ENCODE measurements at places on chromosomes 7 and 10.

DNA sequence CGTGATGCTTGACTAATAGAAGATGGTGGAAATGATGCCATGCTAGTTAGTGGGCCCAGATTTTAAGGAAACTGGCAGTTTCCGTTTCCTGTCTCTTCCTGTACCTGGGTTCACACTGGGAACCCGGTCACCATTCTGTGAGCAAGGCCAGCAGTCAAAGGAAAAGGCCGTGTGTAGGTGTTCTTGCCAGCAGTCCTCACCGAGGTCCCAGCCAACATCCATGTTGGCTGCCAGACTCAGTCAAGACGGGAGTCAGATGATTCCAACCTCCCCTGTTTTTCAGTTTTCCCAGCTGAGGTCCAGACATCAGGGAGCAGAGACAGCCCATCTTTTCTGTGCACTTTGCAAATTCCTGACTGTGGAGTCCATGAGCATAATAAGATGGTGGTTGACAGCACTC, 15.2 kb upstream of the PILRB start:
- no peak for DNase-seq

- no peak for DNase-seq
Observed at GRCh38 chr7:82507976-82508677, 64.5 kb upstream of the CACNA2D1 start.

DNA sequence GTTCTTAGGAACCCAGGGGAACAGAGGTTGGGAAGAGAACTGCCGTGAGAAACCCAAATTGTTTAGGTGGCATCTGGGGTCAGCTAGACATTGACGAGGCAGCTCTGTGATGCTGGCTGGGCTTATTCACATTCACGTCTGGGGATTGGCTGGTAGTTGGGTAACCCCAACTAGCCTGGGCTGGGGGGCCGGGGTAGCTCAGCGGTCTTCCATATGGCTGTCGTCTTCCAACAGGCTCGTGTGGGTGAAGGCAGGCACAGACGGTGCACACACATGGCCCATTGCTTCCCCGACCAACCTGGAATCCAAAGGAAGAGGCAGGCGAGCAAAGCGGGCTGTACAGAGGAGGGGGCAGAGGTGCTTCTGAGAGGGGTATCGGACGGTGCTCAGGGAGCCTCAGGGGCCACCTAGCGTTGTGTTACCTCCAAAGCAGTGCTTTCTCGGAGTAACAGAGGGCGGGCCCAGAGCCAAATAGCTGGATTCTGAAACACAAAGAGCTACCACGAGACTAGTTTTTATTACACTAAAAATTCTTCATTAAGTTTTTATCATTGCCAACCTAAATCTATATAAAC, 34.5 kb downstream of the MKI67 start:
- no peak for DNase-seq

- no peak for DNase-seq
Observed at GRCh38 chr10:88980800-88981199, 9.8 kb upstream of the FAS start.

DNA sequence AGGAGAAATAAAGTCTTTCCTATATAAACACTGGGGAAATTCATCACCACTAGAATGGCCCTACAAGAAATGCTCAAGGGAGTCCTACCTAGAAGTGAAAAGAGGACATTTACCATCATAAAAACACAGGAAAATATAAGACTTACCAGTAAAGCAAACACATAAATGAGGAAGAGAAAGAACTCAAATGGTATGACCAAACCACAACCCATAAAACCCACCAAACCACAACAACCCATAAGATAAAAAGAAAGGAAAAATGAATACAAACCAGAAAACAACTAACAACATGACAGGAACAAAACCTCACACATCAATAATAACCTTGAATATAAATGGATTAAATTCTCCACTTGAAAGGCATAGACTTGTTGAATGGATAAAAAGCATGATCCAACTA, 71.9 kb upstream of the DIP2C start:
- DNase-seq: no peak

DNA sequence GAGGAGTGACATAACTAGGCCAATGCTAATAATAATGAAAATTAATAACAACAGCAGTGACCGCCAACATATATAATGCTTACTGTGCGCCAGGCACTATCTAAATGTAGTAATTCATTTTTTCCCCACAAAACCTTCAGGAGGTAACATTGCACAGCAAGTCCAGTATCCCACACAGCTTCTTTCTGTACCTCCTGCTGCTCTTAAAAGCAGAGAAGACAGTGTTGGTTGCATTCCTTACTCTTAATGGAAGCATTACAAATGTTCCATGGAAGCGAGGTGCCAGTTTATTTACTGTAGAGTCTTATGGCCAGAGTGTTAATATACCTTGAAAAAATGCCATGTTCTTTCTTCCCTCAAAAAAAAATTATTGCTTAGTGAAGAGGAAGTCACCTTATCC, 168.2 kb downstream of the LRRC4 start:
- DNase-seq: no peak

DNA sequence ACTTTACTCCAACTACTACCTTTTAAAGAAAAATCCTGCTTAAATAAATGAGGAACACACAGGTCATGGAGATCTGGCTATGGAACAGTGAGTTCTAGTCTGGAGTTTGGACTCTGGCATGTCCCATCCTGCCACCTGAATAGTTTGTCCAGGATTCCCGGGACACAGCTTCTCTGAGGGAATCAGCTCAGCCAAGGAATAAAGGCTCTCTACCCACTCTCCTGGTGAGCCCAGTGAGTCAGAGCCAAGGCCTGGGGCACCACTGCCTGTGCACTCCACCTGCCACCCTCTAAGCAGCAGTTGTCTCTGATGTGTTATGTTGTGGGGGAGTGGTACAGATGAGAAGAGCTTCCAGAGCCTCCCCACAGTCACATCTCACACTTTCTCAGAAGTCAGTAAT, 113.5 kb downstream of the HTR5A start:
- DNase-seq: no peak

GRCh38 chr10:129852829-129853561, 111.1 kb downstream of the EBF3 start:
- no peak for DNase-seq

DNA sequence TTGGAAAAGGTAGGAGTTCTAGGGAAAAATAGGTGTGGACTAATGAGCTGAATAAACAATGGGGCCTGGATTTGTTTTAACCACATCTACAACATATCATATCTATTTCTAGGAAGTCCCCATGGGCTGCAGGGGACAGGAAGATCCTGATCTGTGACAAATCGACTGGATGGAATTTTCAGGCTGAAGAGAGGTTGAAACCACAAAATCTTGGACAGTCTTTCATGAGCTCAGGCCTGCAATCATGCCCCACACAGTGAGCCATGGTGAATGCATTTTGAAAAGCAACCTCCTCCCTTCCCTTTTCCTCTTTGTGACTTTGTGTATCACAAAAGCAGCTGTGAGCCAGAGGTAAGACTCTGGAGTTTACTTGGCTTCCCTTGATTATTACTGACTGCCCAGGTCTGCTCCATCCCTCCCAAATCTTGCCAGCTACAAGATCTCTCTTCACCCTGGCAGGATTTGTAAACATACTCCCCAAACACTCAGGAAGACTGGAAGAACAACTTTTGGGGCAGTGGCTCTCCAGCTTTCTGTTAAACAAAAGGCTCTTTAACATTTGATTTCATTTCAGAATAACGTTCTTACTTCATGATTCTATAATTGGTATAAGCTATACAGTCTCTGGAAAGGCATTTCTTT, 66.4 kb downstream of the ASAH2B start:
- DNase-seq: no peak

DNA sequence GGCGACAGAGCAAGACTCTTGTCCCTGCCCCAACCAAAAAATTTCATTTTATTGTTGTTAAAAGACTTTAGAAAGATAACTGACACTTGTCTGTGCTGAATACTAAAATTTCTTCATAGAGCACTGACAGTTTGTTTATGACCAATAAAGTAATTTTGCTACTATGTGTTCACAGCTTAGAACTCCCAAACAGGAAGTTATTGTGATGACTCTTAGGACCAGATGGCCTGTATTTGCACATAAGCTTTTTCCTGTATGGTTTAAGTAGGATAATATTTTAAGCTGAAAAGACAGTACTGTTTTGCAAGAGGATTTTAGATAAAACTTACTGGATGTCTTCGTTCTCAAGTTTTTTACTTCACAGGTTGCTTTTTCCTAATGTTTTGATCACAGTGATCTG, 80.7 kb downstream of the MMRN2 start:
- DNase-seq: no peak

- no peak for DNase-seq
Observed at GRCh38 chr10:114103284-114103683, 59.6 kb downstream of the ADRB1 start.

GRCh38 chr10:5442065-5442989, 30.0 kb downstream of the NET1 start:
- DNase-seq: no peak

- no peak for DNase-seq
Observed at GRCh38 chr10:1660386-1660785, 76.9 kb downstream of the ADARB2 start.

- DNase-seq: no peak
Observed at GRCh38 chr10:85148693-85149640, 820.6 kb downstream of the CCSER2 start.

GRCh38 chr7:114957444-114957843, 35.5 kb downstream of the MDFIC start:
- DNase-seq: no peak

DNA sequence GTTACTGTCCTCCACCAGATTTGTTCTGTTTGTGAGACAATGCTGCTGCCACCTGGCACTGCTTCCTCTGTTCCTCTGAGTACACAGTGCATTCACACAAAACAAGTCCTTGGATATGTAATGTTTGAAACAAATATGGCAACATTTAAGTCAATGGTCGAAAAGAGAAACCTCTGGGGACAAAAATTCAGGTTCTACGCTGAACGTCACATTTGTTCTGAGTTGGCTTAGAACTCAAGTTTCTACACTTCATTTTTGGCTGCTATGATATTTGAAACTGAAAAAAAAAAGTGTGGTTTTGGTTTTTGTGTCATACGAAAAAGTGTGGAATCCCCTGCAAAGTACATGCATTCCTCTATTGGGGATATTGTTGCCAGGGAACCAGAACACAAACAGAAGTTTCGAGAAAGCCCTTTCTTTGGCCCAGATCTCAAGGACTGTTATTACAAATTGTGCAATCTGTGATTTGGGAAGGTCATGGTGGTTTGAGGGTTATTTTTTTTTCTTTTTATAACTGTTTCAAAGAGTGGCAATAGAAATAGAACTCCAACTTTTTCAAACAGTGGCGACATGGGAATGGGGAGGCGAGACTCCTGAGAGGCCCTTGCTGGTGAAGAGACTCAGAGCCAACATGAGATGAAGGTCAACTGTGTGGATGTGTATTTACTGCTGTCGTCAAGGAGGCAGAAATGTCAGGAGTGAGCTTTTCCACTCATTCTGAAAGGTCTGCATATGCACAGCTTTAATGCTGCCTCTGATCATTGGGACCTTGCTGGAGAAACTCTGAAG, 127.5 kb downstream of the CUBN start:
- DNase-seq: peak; percentile 21

DNA sequence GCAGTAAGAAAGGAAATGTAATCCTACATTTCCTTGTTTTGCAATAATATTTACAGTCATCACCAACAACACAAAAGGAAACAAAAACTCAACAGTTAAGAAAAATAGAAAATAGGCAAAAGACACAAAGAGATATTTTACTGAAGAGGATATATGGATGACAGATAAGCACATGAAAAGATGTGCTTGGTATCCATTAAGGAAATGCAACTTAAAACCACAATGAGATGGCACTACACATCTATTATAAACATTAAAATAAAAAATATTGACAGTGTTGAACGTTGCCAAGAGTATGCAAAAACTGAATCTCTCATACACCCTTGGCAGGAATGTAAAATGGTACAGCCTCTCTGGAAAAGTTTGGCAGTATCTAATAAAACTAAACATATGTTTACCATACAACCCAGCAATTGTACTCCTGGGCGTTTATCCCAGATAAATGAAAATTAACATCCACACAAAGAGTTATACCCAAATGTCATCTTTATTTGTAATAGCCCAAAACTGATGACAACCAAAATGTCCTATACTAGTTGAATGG, 5.4 kb downstream of the CEP41 start:
- DNase-seq: no peak

GRCh38 chr7:138556771-138557484, 96.9 kb downstream of the TRIM24 start:
- DNase-seq: no peak

DNA sequence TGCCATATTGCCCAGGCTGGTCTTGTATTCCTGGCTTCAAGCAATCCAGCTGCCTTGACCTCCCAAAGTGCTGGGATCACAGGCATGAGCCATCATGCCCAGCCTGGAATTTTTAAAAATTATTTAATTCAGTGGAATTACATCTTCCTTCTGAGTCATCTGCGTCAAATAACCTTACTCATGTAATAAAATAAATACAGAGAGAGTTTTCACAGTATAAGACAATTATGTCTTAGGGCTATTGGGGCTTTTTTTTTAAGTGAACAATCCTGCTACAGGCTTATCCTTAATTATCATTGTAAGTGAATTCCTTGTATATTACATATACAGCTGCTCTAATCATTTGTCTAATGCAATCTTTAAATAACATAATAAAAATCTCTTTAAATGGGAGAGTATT, 108.3 kb downstream of the MAPK8 start:
- DNase-seq: no peak

GRCh38 chr10:27658788-27659187, 86.8 kb downstream of the MKX start:
- DNase-seq: no peak

- DNase-seq: no peak
Observed at GRCh38 chr10:31034098-31034909, 2.6 kb upstream of the ZNF438 start.

DNA sequence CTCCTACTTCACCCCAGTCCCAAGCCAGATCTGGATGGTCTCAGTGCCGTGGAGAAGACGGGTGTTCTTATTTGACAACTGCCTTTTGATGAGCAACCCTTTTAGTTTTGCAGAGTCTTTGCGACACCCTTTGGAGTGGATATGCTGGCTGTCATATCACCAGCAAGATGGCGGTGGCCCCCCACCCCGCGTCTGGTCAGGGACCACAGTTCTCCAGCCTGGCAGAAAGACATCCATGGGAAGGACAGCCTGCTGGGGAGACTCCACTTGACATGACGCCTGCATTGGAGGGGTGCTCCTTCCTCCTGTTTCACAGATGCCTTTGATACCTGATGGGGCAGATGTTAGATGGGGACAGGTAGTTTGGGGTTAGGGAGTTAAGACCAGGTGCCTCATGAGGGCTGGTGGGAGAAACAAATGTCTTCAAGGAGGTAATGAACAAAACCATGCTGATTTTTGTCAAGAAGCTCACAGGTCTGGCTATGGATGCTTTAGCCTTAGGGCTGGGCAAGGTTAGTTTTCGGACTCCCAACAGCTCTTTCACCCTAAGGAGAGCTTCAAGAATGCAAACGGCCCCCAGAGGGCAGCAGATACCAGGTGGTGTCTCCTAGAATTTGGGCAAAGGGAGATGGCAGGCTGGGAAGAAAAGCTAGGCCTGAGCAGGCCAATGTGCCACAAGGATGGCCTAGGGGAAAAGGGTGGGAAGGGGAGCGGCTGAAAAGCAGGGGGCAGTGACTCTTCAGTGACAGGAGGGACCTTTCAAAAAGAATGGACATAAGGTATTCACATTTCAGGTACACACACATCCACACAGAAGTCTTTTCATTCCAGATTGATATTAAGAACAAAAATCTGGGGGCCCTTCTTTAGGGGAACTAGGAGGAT, 95.2 kb downstream of the CLEC2L start:
- DNase-seq: peak; percentile 34
